ENCODE measurements at places on chromosomes 5 and 9.

GRCh38 chr5:38463634-38464521 lies 92.6 kb downstream of the LIFR start:
- DNase-seq = no peak

DNA sequence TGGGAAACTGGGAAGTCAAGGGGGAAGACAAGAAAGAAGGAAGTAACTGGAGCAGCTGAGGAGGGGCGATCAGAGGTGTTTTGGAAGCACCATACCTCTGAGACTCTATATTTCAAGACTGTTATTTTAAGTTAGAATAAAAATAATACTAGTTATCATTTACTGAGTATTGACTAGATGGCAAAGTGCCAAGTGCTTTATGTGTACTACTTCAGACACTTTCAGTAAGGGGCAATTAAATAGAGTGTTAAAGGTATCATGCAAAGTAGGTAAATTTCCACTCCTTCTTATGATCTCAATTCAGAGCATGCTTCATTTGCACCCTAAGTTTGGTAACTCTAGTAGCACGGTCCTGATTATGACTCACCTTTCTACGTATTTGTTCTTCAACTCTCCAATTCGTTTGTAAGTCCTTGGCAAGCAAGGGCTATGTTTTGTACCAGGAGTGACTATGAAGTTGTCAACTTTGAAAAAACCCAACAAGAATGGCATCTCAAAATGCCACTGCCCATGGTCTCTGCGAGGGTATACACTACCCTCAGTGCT lies 152.4 kb upstream of the RAPGEF1 start:
- no peak for DNase-seq

DNA sequence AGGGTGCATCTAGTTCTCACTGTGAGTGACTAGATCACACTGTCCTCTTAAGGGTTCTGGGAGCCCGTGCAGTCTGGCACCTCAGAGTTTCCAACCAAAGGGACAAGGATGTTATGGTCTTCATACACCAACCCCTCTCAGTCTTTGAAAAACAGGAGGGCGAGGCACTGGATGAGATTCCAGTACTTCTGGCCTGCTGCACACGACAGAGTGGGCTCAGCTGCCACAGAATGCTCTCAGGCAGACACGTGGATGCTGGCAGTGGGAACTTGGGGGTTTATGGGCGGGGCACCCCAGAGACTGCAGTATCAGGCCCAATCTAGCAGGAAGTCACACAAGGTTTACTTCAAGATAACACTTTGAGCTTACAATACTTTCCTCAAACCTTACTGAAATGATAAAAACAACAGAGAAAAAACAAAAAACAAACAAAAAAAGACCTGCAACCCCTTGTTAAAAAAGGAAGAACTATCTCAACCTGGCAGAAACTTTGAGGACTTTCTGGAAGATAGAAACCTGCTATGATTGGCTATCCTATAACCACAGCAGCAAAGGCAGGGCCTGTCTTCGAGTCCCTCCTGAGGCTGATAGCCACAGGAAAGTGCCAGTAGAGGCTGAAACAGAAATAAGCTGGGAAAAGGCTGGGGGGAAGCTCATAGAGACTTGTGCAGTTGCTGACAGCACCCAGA lies 28.3 kb upstream of the TGFBR1 start:
- DNase-seq = no peak

DNA sequence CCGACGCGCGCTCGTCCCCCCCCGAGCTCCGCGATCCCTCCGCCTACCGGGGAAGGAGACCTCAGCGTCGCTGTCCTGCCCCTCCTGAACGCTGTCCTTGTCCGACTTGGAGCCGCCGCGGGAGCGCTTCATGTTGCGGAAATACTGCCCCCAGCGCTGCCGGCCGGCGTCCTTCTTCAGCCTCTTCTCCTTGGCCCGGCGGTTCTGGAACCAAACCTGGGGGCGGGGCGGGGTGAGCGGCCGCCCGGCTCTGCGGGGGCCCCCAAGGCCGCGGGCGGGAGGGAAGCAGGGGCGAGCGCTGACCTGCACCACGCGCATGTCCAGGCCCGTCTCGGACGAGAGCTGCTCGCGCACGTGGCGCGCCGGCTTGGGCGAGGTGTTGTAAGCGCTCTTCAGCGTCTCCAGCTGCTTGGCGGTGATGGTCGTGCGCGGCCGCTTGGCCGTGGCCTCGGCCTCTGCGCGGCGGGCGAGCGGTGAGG lies 6.3 kb downstream of the LHX3 start:
- no peak for DNase-seq

DNA sequence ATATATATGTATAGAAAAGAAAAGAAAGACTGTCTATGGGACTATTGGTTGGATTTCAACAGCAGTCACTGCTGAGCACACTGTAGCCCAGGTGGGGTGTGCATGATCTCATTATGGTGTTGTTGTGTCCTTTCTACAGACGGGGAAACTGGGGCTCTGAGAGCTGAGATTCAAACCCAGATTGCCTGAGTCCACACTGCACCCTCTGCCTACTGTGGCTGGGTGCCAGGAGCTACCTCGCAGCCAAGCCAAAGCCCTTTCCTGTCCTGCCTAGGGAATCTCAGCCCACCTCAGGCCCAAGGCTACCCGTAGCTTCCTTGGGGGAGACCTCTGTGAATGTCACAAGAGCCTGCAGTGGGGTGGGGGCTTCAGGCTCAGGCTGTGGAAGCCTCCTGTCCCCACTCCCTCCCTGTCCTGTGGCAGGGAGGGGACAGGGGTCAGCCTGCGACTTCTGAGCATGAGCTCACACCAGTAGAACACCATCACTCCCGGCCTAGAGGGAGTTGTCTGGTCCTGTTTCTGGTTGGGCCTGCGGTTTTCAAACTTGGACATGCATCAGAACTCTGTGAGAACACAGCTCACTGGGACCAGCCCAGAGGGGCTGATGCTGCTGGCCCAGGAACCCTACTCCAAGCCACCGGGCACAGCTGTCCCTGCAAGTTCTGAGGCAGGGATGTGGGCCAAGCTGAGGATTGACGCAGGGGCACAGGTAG lies 7.9 kb upstream of the NINJ1 start:
- DNase-seq = no peak

DNA sequence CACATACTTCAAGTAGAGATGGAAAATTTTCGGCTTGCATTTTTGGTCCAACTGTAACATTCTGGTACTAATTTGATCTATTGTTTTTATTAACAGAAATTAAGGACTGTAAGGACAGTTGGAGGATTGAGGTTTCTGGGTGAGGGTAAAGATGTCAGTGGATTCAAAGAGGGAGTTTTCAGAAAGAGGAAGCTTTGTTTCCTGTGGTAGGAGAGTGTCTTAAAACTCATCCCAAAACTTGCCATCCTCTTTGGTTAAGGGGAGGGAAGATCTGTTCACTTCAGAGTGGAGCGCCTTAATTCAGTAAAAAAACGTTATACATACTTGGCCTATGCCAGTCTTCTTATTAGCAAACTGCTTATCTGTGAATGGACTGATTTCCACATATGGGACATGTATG lies 13.8 kb downstream of the CNTRL start:
- DNase-seq = no peak

- no peak for DNase-seq
These were observed 47.3 kb upstream of the GFPT2 start for GRCh38 chr5:180400416-180400815.

All from stimulated activated CD8-positive, alpha-beta memory T cell treated with anti-CD3 and anti-CD28 coated beads, Interleukin-2, amount 100 ng/mL, for 48 hours (primary cell).